ENCODE measurements at places on chromosomes 7 and 10.
A peak's percentile ranks its signal among the peaks of the same experiment; 100 is the strongest.

GRCh38 chr7:76185187-76185896 lies 16.4 kb upstream of the SRRM3 start:
- no peak for DNase-seq

- no peak for DNase-seq
Measured at GRCh38 chr7:50782375-50783208, at the start of gene GRB10. TSS of gene GRB10 (minus strand) at chr7:50782896. CDS start at chr7:50732322, 50,574 bp downstream.

DNA sequence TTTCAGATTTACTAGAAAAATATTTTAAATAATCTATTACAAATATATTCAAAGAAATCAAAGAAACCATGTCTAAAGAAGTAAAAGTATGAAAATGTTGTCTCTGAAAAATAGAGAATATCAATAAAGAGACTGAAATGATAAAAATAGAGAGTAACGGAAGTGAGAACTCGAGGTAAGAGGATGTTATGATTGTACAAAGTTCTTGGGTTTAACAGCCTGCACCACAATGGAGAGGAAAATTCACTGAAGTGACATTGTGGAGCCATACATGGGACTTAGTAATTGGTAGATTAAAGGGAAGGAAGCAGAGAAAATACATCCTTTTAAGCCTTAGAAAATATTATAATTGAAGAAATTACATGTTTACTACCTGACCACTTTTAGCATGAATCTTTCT lies 77.9 kb downstream of the THSD7A start:
- no peak for DNase-seq

DNA sequence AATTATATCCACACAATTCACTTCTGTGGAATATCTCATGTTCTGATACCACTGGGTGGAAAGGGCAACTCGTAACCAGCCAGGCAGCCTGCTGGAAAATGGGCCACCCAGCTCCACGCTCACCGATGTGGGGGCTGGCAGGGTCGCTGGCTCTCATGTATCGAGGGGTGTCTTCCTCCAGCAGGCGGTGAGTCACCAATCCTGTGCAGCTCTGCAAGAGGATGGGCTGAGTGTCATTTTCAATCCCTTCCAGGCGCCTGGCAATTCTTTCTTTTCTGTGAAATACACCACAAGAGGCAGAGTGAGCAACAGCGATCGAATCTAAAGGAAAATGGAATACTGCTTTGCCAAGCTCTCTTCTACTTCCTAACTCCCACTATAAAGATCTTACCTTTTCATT lies 80.1 kb downstream of the SVIL start:
- no peak for DNase-seq

- DNase-seq: peak; percentile 3
Measured at GRCh38 chr7:80060218-80060806, 74.3 kb upstream of the GNAI1 start.

DNA sequence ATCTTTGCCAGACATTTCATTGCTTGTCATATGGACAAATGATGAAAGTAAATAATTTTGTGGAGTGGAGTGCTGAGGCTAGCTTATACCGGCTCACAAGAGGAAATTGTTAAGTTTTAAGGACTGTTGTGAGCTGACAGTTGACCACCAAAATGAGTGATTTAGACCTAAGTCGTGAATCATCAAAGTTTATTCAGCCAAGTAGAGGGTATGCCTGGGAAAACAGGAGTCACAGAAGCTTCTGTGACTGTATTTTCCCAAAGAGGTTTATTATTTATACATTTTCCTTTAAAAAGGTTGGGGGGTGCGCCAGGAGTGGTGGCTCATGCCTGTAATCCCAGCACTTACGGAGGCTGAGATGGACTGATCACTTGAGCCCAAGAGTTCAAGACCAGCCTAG lies 21.8 kb downstream of the MRPS24 start:
- DNase-seq: no peak

DNA sequence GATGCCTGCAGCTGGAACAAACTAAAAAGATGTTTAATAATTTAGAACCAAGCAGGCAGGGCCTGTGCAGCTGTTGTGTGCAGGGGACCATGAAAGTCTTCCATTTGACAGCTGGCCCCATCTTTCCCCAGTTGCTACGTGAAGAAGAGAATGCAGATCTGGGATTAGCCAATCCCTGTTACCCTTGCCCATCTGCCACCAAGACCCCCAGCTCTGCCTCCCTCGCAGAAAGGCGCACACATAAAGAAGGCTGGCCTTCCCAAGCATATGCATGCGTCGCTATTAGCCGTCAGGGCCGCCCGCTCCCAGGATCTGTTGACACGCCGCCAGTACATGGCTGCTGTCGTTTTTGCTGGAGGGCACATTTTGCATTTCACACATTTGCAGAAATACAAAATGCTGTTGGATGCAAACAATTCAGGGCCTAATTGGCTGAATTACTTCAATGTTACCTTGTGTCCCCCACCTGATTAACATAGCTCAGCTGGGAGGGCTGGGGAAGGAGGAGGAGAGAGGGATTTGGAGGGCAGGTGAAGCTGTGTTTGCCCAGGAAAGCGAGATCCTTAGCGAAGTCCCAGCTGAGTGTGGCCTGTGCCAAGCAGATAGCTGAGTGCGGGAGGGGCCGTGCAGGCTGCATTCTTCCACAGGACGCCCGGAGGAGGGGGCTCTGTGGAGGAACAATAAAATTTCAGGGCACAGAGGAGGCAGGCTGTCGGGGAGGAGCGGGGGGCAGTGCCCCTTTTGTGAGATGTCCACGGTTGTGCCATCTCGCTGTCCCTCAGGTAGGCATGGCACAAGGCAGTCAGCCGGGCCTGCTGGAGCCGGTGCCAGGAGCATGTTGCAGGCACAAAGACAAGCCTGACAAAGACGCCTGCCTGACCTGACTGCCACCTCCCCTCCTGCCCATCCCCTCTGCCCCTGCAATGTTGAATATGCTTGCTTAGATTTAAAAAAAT lies 443.0 kb upstream of the MKI67 start:
- DNase-seq: no peak

- DNase-seq: no peak
Measured at GRCh38 chr10:106011250-106011649, 1153.3 kb downstream of the SORCS1 start.

DNA sequence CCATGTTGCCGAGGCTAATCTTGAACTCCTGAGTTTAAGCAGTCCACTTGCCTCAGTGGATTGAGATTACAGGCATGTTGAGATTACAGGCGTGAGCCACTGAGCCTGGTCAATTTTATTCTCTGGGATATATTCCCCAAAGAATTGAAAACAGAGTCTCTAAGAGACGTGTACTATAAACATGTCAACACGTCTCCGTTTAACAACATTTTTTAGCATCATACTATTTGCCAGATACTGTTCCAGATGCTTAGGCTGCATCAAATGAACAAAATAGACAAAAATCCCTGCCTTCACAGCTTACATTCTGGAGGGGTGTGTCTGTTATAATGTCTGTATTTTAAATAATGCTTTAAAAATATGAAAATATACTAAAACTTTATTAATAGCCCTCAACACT lies 54.1 kb upstream of the PRKG1 start:
- no peak for DNase-seq

DNA sequence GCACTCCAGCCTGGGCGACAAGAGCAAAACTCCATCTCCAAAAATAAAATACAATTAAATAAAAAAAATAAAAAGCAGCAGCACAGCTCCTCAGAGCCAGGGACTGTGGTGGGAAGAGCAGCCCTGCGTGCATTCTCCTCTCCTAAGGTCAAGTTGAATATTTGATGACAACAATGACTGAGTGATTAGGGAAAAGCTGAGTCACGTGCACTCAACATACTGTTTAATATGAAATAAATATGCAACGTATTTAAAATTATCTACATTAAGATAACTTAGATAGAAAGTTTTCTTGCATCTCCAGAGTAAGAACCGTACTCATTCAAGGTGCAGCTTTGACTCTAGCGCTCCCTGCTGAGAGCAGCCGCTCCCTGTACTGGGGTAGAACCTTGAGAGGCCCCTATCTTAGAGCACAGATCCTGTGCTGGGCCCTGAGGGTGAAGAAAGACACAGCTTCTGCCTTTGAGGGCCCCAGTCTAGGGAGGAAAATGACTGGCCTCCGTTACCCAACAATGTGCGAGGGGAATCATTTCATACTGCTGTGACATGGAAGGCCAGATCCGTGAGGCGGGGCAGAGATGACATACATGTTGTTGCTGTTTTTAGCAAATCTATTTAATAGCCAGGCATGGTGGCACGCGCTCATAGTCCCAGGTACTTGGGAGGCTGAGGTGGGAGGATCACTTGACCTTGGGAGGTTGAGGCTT lies 81.1 kb downstream of the SVIL start:
- DNase-seq: no peak

- no peak for DNase-seq
Measured at GRCh38 chr10:98301664-98302319, 33.8 kb upstream of the LOXL4 start.

- no peak for DNase-seq
Measured at GRCh38 chr7:12054830-12055229, 156.3 kb upstream of the TMEM106B start.

GRCh38 chr7:95716357-95717122 lies 55.8 kb upstream of the DYNC1I1 start:
- no peak for DNase-seq

DNA sequence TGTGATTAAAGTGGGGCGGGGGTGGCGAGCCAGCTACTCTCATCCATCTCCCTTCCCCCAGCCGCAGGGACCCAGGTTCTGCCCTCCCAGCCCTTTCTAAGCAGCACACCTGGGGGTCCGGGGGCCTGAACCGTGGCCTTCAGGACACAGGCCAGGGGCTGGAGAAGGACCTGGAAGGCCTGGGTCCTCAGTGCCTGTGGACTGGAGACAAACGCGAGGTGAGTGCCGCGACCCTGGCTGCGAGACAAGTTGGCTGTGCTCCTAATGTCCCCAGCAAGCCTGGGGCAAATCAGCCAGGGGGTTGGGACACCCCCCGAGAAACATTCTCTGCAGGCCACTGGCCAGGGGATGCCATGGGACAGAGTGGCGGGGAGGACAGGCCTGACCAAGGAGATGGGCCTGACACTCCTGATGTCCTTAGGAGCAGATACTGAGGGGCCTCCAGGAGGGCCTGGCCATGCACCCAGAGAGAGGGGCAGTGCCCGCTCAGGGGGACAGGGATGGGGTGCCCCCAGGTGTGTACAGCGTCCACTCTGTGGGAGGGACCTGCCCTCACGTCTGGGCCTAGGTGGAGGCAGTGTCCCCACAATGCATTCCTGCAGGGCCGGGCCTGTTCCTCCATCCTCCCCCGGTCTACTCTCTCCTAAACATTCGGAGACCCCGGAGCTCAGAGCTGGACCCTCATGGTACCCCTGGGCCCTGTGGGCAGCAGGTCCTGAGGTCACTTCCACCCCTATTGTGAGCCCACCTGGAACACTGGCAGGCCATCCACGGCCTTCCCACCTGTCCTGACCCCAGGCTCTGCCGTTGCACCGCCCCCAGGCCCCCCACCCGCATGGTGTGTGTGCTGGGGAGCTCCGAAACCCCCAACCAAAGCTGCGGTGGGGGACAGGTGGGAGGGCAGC lies 13.1 kb downstream of the BRAT1 start:
- DNase-seq: no peak

GRCh38 chr10:112168733-112169132 lies 14.8 kb downstream of the GPAM start:
- no peak for DNase-seq

GRCh38 chr10:35126530-35127288 lies at the start of gene CREM:
TSS of gene CREM (plus strand) at chr10:35126846. CDS start at chr10:35137836, 10,990 bp downstream.
- DNase-seq: peak; percentile 98

GRCh38 chr7:48244864-48245271 lies 73.6 kb downstream of the ABCA13 start:
- DNase-seq: no peak

GRCh38 chr10:1196656-1197055 lies 140.5 kb downstream of the WDR37 start:
- no peak for DNase-seq

- no peak for DNase-seq
Measured at GRCh38 chr10:86944031-86944419, 13.4 kb downstream of the MMRN2 start.

GRCh38 chr10:89438525-89438924 lies 24.2 kb downstream of the IFIT5 start:
- DNase-seq: no peak

GRCh38 chr7:131500357-131500756 lies 56.1 kb downstream of the PODXL start:
- no peak for DNase-seq

DNA sequence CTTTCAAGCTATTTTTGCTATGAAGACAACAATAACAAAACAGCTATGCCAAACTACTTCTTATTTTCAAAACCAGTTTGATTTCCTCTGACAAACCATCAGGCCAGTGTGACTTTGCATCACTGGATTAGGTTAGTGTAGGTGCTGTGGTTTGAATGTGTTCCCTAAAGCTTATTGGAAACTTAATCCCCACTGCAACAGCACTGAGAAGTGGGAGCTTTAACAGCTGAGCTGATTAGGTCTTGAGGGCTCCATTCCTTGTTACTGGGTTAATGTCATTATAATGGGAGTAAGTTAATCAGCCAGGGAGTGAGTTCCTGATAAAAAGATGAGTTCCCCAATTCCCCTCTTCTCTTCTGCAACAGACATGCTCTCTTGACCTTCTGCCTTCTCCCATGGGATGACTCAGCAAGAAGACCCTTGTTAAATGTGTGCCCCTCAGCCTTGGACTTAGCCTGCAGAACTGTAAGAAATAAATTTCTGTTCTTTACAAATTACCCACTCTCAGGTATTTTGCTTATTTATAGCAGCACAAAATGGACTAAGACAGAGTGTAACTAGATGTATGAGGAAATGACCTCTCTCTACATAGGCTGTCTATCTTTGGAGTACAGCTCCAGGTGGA lies 186.8 kb downstream of the CTTNBP2 start:
- DNase-seq: no peak

DNA sequence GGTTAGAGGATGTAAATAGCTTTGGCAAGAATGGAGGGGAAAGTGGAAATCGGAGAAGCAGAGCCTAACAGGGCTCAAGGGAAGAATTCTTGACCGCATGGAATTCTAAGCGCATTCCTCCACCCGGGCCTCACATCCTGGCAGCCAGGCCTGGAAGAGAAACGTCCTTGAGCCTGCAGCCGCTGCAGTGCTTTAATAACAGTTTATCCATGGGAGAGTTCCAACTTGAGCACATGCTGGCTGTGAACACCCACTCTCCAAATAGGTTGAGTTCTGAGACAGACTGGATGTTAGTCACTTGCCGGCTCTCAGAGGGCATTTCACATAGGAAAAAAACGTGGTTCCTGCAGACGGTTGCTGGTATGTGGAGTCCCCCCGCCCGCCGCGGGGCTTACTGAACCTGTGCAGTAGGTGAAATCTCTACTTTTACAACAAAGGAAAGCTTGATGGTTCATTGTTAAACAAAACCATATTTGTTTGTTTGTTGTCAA lies 61.4 kb upstream of the STEAP1B start:
- DNase-seq: no peak

GRCh38 chr7:135499818-135500217 lies 10.1 kb downstream of the CNOT4 start:
- no peak for DNase-seq

DNA sequence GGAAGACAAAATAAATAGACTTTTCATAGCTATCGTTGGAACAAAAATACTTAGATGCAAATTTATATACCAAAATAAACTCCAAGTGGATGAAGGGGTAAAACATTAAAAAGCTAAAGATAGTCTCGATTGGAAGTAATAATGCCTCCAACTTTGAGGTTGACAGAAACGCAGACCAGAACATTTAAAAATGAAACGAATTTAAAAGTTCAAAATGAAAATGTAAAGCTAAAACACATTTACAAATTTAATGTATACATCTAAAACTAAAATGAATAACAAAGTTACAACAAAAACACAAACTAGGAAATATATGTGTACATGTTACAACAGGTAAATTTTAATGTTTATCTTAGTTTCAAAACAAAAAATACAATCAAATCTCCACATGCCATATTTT lies 107.5 kb upstream of the AKR1E2 start:
- DNase-seq: no peak

Measured in CD4-positive, alpha-beta T cell treated with Interleukin-2 at 100 ng/mL for 4 hours (primary cell).